ENCODE measurements at places on chromosomes 7 and 10.

DNA sequence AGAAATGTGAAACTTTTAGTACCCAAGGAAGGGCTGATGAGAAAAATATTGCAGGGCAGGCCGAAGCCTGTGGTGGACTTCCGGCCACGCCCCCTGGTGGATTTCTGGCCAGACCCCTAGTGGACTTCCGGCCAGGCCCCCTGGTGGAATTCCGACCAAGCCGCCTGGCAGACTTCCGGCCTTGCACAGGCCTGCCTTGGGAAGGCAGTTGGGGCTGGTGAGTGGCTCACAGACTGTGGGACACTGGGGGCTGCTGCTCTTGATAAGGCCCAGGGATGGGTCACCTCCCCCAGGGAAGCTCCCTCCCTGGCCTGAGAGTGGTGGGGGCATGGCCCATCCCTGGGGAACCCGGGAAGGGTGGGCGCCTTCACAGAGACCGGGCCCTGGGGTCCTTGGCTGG is 116.4 kb upstream of the MKI67 start:
- DNase-seq = no peak

GRCh38 chr7:131767591-131767990 is 211.2 kb upstream of the PODXL start:
- DNase-seq = no peak

GRCh38 chr7:47292832-47293309 is 289.0 kb downstream of the TNS3 start:
- DNase-seq = no peak

DNA sequence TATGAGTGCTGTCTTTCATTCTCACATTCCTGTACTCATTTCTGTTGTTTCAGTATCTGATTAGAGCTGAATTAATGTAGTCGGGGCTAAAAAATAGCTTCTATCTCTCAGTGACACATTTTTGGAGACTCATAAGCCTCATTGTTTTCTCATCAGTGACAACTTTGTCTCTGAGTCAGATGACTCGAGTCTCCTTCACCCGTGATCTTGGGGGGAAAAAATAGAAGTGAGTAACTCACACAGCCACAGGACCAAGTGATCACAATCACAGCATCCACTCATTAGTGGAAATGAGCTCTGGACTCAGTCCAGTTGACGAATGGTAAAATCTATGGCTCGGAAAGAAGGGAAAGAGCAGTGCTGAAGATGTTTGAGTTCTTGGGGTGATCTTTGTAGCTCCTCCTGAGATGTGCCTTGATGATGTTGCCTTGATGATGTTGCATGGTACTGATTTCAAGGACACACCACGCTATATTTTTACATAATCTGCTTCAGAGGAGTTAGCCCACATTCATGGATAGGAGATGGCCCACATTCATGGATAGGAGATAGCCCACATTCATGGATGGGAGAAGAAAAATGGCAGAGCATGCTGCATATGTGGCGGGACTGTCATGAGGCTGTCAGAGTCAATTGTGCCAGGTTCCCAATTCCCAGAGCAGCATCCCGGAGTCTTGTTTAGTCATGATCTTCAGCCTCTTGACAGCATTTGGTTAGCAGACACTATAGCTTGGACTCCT is 214.7 kb downstream of the CELF2 start:
- no peak for DNase-seq

DNA sequence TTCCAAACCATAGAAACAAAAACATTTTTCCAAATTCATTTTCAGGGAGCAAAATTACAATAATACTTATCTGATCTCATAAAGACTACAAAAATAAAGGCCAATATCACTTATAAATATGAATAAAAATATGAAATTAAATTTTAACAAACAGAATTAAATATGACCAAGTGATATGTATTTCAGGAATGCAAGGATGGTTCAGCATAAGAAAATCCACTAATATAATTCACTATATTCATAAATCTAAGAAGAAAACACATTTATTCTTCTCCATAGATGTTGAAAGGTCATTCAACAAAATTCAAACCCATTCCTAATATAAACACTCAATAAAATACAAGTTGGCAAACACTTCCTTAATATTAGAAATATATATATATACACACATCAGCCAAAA is 115.2 kb upstream of the TMEM168 start:
- DNase-seq = no peak

- no peak for DNase-seq
Measured at GRCh38 chr7:155953781-155954549, 141.7 kb upstream of the SHH start.

- no peak for DNase-seq
Measured at GRCh38 chr7:28890137-28890536, 68.0 kb downstream of the TRIL start.

GRCh38 chr10:77904100-77904840 is 22.3 kb downstream of the DLG5 start:
- DNase-seq = no peak

DNA sequence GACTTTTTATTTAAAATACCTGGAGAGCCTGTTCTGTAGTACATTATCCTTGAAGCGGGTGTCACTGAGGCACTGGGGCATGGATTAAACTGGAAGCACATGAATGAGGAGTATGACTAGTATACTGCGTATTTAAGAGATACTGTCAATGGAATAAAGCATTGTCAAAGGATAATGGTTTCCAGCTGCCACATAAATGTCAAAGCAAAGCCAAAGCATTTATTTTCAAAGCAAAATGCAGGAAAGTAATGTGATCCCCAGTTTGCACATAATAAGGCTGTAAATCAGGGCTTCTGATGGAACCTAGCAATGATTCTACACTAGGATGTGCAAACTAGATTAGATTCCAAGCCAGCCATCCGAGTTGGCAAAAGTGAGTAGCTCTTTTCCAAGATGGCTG is 240.1 kb downstream of the POU6F2 start:
- DNase-seq = no peak

DNA sequence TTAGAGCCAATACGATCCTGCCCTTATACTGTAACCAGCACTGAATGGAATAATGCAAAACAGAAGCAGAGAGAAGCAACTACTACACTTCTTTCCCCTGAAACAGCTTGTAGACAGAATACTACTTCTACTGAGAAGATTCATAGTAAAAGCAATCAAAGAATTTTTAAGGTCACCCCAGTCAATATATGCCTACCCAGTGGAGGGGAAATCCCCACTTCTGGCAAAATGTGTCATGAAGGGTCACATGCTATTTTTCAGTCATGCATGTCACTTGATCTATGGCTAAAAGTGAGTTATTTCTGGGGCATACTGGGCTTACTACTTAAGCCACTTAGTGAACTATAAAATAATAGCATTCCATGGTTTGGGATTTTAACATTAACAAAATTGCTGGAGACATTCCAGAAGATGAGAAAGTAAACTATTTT is 25.6 kb downstream of the IRF5 start:
- DNase-seq = no peak

DNA sequence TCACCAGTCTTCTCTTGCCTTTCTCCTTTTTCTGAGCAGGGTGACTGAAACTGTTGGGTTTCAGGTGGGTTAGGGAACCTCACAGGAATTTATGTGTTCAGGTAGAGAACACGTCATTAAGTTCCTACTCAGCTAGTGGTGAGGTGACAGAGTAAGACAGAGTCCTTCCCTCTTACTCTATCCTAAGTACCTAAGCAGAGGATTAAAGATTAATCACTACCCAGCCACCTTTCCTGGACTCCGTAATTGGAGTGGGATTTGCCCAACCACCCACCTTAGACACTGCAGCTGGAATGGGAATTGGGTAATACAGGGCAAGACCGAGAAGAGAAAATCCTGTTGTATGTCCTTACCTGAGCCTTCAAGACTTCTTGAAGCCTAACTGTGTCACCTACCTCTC is 158.1 kb downstream of the LRRC4 start:
- no peak for DNase-seq

DNA sequence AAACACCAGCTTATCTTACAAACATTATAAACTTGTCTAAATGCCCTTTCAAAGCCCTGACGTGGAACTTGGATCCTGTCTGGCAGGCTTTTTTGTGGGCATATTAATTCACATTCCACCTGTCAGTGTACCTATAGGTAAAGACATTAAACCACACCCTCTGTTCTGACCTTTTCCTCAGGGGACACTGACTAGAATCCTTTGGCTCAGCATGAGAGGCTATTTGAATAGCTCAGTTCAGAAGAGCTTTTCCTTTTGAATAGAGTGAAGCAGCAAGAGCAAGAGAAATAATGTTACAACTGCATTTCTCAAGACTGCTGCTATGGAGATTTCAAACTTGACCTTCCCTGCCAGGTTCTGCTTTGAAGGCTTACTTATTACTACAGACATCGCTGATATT is 76.9 kb downstream of the CYP51A1 start:
- no peak for DNase-seq

GRCh38 chr10:121702351-121703320 is 104.4 kb upstream of the FGFR2 start:
- no peak for DNase-seq

GRCh38 chr10:91864744-91865143 is 44.5 kb downstream of the FGFBP3 start:
- no peak for DNase-seq

DNA sequence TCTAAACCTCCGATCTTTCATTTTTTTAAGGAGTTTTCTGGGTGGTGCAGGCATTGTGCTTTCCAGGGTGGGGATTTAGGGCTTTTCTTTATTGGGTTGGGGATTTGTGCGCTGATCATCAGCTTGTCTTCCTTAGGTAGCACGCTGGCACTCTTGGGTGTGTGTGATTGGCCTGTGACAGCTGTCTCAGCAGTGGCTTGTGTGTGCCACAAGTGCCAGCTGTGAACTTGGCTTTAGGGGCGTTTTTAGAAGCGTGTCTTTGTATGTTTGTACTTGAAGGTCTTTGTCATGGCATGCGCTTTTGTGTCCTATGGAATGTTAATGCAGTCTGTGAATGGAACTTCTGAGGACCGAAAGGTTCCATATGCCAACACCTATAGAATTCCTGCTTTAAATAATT is 788 bp downstream of the AKAP9 start:
- peak; percentile 30 for DNase-seq

DNA sequence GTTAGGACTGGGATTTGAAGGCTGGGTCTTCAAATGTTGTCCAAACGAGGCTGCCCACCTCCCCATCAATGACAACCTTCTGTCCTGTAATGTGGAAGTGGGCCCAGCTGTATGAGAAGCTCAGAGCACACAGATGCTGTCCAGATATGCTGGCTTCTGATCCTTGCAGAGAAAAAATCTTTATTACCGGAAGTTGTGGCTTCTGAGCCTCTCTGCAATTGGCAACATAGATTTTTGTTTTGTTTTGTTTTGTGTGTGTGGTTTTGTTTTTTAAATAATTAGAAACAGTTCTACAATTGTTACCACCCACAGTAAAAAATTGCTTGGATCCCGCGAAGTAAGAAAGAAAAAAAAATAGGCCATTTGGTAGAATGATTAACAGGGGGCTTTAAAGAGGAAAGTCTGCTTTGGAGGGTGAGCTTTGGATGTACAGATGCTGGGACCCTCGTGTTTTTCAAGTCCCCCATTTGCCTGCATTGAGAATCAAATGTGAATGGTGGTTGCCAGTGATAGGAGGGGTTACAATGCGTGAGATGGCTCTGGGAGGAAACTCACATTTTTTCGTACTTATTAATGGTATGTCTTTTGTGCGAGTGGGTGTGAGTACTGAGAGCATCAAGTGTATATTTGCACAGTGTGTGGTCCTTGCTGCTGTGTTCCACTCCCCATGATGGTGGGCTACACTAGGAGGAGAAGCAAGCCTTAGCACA is 153.2 kb downstream of the TCF7L2 start:
- no peak for DNase-seq

GRCh38 chr7:2023877-2024566 is 208.7 kb downstream of the MAD1L1 start:
- DNase-seq = no peak

GRCh38 chr7:33062023-33062781 is at the start of gene NT5C3A:
Gene NT5C3A (minus strand): TSS chr7:33062776. CDS start chr7:33062705, 71 bp downstream.
- DNase-seq = peak; percentile 58

DNA sequence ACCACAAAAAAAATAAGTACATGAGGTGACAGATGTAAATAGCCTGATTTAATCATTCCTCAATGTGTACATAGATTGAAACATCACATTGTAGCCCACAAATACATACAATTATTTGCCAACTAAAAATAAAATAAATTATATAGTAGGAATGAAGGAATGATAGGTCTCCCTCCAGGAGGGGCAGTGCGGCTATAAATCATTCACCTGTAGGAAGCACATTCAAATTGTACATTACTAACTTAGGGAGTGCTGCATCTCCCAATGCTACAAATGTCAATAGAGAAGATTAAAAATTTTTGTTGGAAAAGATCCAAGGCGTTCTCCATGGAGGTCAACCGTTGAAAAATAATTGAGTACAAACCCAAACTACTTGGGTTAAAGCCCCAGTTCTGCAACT is 4.2 kb downstream of the KBTBD2 start:
- no peak for DNase-seq

Data from cerebellum (tissue), 4 donors.